ENCODE measurements at places on chromosomes 5 and 9.

- no peak for DNase-seq
Measured at GRCh38 chr9:78932849-78933627, 636.1 kb downstream of the PSAT1 start.

GRCh38 chr5:124173386-124173785, 573.1 kb downstream of the ZNF608 start:
- no peak for DNase-seq

DNA sequence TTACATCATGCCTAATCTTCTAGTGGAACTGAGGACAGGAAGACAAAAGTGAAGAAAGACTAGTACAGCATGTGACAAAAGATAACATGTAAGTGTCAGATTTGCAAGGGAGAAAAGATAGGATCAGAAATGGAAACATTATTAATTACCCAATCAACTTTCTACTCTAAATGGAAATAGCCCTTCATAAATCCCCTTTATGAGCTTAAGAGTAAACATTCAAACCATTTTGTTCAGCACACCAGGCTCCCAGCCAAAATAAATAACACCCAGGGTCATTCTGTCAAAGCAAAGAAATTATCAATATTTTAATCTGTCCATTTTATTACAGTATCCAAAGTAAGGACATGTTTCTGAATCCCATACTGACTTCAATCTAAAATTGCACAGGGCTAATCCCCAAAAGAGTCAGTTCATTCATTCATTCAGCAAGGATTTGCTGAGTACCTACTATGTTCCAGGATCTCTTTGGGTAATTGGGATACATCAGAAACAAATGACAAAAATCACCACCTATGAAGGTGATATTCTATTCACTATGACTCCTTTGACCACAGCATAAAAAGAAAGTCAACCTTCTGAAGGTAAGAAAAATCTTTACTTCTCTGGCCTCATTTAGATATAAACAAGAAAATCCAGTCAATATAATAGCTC, 5.3 kb downstream of the PRELID2 start:
- no peak for DNase-seq

GRCh38 chr5:6359555-6360322, 18.6 kb downstream of the MED10 start:
- DNase-seq, result no peak

- no peak for DNase-seq
Measured at GRCh38 chr9:27537027-27537435, 7.4 kb upstream of the MOB3B start.

DNA sequence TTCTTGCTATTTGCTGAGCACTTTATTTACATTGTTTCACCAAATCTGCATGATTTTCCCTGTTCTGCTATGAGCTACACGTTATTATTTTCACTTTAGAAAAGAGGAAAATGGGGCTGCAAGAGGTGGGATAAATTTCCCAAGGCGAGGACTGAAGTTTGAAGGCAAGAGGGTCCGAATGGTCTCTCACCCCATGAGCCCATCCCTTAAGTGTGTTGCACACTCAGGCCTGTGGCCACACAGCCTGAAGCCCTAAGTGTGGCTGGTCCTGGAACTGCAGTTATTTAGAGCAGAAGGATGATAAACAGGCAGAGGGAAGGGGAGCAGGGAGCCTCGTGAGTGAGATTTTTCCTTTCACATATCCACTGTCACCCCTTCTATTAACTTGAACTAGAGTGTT, 7.8 kb downstream of the PDE8B start:
- DNase-seq, result no peak

DNA sequence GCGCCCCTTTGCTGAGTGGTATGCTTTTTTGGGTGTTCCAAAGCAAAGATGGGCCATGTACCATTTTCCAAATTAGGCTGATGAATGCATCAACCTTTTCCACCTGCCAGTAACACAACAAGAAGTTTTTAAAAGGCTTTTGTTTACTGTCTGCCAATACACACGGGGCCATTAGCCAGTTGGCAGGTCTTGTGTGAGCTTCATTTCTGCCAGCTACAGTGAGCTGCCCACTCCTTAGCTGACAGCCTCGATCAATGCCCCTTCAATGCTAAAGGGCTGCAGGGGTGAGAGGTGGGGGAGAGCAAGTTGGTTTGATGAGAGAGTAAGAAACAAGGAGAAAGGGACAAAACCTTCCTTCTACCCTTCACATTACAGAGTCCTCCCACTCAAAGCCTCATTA, 128.7 kb downstream of the C5orf15 start:
- no peak for DNase-seq

GRCh38 chr5:95927927-95928723, 33.5 kb downstream of the ELL2 start:
- DNase-seq, result no peak

- no peak for DNase-seq
Measured at GRCh38 chr5:96294884-96295202, 138.2 kb downstream of the PCSK1 start.

DNA sequence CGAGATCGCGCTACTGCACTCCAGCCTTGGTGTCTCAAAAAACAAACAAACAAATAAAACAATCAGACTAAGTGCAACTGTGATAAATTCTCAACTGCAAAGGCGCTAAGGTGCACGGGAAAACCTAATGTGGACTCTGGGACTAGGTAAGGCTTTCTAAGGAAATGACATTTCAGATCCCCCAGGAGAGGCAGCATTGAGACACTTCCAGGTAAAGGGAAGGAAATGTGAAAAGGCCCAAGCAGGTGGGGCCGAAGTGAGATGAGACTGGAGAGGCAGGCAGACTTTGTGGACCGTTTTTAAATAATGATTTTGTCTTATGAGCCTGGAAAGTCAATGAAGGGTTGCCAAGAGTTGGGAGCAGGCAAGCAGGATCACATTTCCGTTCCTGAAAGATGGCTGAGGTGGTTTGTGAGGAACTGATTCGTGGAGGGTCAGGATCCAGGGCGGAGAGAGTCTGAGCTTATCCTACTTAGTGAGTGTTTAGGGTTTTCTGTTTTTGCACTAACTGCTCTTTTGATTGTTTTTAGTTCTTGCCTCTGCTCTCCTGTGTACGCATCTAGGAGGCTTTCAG, 2.0 kb upstream of the APBA1 start:
- DNase-seq, result no peak

DNA sequence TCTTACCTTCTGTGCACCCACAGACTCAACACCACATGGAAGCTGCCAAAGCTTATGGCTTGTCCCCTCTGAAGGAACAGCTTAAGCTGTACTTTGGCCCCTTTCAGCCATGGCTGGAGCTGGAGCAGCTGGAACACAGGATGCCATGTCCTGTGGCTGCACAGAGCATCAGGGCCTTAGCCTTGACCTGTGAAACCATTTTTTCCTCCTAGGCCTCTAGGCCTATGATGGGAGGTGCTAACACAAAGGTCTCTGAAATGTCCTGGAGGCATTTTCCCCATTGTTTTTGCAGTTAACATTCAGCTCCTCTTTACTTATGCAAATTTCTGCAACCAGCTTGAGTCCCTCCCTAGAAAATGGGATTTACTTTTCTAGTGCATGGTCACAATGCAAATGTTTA, 461.4 kb upstream of the TYRP1 start:
- peak; percentile 48 for DNase-seq

GRCh38 chr5:76952795-76953536, at the start of gene CRHBP:
Gene CRHBP (plus strand): TSS chr5:76953045. CDS start chr5:76953135, 90 bp downstream.
- no peak for DNase-seq

DNA sequence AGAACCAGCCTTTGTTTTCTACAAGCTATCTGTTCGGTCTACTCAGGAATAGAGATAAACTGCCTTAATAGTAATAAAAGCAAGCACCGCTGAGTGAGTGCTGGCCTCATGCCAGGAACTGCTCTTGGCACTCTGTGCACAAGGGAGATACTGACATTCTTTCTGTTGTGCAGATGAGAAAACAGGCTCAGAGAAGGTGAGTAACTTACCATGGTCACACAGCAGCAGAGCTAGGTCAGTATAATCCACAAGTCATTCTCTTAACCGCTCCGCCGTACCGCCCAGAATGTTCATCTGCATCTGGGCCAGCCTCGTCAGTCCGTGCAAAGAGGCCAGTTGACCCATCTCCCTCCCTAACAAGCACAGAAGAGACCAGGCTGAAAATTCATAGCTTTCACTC, 27.4 kb downstream of the QRFP start:
- DNase-seq, result no peak

GRCh38 chr5:149073213-149073612, 10.4 kb upstream of the SH3TC2 start:
- DNase-seq, result no peak

DNA sequence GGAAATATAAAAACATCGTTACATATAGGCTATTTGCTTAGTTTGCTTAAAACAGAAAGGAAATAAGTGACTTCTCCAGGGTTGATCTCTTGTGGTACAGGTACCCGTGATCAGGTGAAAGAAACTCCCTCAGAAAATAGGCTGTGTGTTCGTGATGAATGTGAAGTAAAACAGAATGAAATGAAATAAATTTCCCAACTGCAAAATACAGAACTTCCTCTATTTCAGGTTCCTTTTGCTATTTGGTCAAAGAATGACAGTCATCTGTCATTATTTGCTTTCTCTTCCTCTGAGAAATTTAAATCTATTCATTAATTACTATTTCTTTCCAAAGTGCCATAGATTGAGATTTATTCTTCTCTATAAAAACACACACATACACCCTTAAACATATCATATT, 408.1 kb downstream of the FAM170A start:
- no peak for DNase-seq

- no peak for DNase-seq
Measured at GRCh38 chr9:35396560-35397215, 93.2 kb upstream of the RUSC2 start.

- DNase-seq, result peak; percentile 71
Measured at GRCh38 chr5:135578685-135579341, at the start of gene CXCL14. Gene CXCL14 (minus strand): TSS chr5:135578991. CDS start chr5:135578778, 213 bp downstream.

DNA sequence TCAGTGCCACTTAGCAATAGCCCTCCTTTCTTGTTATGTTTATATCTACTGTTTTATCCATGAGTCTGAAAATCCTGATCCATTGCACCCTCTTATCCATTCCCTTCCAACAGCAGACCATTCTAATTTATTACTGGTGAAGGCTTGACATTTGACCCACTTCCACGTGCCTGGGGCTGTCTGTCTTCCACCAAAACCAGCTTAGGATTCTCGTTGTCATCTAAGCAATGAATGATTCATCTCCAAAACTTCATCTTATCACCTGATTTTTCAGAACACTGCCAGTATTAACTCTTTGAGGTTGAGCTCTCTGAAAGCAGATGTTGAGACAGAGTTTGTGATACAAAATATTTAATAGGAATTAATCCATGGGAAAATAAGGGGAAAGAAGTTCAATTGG, 277.8 kb upstream of the FBXL7 start:
- DNase-seq, result no peak

DNA sequence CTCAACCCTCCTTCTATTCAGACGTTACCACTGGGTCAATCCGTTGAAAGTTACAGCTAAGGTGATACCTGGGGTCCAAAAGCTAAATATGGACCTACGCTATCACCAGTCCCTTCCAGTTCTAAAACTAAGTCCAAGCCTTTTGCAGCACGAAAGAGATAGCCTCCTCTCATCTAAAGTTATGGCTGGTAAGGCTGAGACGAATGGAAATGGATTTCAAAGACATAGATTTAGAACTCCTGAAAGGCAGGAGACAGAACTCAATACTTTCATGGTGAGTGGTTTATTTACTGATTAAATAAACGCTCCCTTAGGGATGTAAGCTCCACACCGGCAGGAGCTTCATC, 751 bp upstream of the RIC1 start:
- no peak for DNase-seq

DNA sequence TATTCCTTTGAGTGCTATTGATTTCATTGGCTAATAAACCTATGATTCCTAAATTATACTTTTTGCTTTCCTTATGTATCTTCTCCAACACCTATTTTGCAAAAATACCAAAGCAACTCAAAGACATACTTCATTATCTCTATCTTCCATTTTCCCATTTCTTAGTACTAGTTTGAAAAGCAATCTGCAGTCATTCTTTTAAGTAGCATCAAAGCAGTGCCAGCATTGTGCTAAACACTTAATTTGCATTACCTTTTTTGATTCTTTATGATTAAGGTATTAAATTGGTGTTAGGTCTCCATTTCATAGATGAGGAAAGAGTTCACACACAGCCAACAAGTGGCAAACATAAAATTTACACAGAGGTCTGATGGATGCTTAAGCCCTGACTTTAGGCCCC, 330.3 kb downstream of the ARL15 start:
- no peak for DNase-seq

GRCh38 chr5:67793418-67793817, 422.1 kb upstream of the PIK3R1 start:
- DNase-seq, result no peak

- DNase-seq, result no peak
Measured at GRCh38 chr5:166436872-166437271, 1854.6 kb upstream of the WWC1 start.

GRCh38 chr5:163594951-163595350, 89.5 kb downstream of the MAT2B start:
- DNase-seq, result no peak

- no peak for DNase-seq
Measured at GRCh38 chr9:77215874-77216273, 38.5 kb downstream of the VPS13A start.

- DNase-seq, result no peak
Measured at GRCh38 chr9:34377404-34377746, 677 bp upstream of the MYORG start.

DNA sequence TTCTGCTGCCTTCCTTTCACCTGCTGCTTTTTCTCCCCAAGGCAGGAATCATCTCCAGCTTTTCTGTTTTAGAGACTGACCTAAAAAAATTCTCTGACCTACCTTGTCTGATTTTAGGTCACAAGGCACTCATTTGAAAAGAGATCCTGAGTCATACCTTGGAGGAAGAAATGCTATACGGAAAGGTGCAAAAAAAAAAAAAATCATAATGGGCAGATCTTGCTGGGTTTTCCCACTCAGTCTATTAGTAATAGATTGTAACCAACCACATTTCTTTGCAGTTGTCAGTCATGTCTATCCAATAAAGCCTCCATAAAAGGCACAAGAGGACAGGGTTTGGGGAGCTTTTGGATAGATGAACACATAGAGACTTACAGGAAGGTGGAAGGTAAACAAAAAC, 70.0 kb downstream of the MTREX start:
- no peak for DNase-seq

DNA sequence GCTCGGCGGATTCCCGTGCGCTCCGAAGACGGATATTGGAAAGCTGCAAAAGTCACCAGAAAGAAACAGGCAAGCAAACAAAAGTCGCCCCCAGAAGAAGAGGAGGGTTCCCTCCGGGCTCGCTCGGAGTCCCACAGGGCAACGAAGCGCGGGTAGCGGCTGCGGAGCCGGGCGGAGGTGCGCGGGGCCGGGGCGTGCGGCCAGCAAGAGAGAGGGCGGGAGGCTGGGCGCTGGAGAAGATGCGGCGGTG, at the start of gene FBN2:
TSS of gene FBN2 (minus strand) at position 246 of the 250 bp plus-strand sequence. CDS start 642 bp downstream, outside the sequence.
- no peak for DNase-seq

- no peak for DNase-seq
Measured at GRCh38 chr9:92138157-92138959, 23.1 kb upstream of the SPTLC1 start.

DNA sequence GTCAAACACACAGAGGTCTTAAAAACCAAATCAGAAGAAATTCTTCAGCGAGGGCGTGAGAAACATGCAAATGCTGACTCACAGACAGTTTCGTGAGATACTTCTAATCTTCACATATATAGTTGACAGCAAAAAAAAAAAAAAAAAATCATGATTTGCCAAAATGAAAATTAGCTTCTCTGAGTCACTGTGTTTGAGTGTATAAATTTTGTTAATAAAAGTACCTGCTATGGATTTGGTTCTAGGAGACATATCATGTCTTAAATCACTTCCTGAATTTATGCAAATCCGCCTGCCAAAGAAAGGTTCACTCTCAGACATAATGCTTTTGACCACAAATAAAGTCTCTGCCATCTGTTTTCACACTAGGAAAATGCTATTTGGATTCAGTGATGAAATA, 114.3 kb downstream of the SLC1A3 start:
- no peak for DNase-seq
